ENCODE measurements at places on chromosomes 1 and 21.

GRCh38 chr21:26945916-26946675 lies 20.8 kb downstream of the ADAMTS5 start:
- DNase-seq: no peak

- no peak for DNase-seq
Measured at GRCh38 chr1:15339570-15339969, 70.1 kb upstream of the EFHD2 start.

DNA sequence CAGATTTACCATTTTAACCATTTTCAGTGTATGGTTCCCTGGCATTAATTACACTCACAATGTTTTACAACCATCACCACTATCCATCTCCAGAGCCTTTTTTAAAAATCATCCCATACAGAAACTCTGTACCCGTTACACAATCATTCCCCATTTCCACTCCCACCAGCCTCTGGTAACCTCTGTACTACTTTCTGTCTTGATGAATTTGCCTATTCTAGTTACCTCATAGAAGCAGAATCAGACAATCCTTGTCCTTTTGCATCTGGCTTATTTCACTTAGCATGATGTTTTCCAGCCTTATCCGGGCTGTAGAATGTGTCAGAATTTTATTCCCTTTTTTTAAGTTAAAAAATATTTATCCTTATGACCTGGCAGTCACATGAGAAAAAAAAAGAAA lies 33.0 kb downstream of the PGM1 start:
- no peak for DNase-seq

GRCh38 chr1:36492491-36492890 lies 9.8 kb upstream of the CSF3R start:
- no peak for DNase-seq

Measured in esophagus muscularis mucosa (tissue), 4 donors.